Right kidney (tissue), 9 donors: ENCODE measurements at places on chromosomes 5 and 9.

DNA sequence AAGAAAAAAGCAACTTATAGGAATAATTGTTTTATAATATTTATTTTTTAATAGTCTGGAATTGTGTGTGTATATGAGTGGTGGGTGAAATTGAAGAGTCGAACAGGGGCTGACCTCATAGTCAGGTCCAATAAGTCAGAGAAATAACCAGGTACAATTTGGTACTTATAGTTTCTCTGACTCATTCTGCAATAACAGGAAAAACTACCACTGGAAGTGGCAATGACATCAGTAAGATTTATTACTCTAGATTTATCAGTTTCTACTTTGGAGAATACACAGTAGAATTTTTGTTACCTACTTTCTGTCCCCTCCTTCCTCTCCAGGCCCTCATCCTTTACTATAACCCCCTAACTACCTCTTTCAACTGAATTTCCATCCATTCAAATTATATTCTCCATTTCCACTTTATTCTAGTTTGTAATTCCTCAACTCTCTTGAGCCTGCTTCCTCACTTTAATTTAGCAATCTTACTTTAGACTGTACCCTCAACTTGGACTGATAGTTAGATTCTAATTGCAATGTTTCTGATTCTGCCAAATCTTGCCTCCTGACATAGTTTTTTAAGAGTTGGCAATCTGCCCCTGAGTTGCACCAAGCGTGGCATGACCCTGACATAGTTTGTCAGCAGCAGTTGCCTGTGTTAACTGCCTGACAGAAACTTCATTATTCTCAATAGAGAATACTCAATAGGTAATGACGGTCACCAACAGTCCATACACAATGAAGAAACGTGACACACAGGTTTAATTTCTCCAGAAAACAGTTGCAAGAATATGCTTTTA lies 475.3 kb upstream of the RIOK2 start:
- no peak for DNase-seq

DNA sequence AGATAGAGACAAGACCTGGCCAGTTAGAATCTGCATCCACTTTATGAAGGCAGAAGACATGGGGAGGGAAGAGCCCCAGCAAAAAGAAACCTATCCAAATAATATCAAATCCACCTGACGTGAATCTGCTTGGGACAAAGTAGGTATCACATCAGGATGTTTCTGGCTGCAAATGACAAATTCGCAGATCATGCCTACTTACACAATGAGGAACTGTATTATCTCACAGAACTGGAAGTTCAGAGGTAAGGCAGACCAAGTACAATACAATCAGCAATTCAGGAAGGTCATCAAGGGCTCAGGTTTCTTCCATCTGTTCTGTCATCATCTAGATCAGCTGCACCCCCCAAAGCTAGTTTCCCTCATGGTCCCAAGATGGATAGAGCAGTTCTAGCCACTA lies 13.2 kb upstream of the NR4A3 start:
- DNase-seq, result no peak

GRCh38 chr5:151465476-151465875 lies 18.1 kb downstream of the SLC36A1 start:
- DNase-seq, result no peak

- no peak for DNase-seq
Observed at GRCh38 chr5:17182494-17182893, 34.9 kb upstream of the BASP1 start.

DNA sequence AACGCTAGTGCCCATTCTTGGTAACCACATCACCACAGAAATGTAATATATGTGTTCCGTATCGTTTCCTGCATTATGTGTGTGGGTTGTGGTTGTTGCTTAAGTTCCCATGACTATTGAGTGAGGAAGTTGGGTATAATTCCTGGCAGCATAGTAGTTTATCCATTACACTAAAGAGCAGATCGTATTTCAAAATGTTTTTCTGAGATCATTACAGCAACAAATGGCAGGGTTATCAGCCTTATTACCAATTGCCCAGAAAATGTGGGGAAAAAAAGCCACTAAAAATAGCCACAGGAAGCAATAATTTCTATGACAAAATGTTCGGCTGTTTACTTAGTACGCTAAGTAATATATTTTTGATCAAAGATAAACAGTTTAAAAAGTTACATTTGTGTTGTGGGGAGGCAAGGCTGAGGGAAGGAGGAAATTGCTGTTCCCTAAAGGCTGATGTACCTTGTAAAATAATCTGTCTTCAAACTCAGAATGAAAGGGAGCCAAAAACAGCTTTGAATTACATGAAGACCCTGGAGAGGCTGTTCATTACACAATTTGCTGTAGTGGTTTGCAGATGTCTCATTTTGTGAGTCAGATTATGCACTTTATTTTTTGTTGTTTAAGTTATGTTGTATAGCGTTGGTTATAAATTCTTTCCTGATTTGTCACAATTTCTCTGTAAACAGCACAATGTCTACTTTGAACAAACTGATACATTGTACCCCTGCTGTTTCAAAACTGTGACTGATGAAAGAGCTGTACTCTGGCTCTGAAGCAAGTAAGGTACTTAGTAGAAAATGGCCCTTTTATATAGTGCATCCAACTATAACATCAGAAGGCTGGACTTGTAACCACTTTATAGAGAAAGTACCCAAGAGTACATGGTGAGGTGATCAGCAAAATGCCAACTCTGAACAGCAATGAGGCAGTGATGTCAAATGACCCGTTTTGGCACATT lies 1028.5 kb downstream of the NR2F1-AS1 start:
- no peak for DNase-seq

- no peak for DNase-seq
Observed at GRCh38 chr5:41842777-41843176, 27.4 kb downstream of the OXCT1 start.

DNA sequence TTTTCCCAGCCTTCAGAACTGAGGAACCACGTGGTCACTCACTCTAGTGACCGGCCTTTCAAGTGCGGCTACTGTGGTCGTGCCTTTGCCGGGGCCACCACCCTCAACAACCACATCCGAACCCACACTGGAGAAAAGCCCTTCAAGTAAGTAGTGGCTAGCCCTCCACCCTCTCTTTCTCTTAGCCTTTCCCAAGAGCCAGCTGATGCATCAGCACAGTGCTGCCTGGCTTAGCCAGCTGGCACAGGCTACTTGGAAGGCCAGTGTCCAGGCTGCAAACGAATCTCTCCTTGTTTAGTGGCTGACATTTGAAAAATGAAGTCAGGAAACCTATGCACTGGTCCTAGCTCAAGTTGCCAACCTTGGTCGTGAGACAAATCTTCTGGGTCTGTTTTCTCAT lies 91.1 kb downstream of the PRDM6 start:
- no peak for DNase-seq

DNA sequence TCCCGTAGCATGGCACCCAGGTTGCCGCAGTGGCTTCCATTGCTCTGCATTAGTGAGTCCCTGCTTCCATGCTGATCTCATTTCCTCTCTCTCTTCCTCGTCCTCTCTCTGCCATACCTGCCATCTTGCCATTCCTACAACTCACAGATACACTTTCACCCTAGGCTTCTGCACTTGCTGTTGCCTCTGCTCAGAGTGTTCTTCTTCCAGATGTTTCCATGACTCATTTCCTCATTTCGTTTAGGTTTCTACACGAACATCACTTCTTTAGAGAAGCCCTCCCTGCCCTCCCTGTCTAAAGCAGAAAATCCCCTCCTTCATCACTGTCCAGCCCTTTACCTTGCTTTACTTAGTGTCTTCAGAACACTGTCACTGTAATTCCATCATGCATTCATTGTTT lies 115.2 kb upstream of the WWC1 start:
- no peak for DNase-seq

DNA sequence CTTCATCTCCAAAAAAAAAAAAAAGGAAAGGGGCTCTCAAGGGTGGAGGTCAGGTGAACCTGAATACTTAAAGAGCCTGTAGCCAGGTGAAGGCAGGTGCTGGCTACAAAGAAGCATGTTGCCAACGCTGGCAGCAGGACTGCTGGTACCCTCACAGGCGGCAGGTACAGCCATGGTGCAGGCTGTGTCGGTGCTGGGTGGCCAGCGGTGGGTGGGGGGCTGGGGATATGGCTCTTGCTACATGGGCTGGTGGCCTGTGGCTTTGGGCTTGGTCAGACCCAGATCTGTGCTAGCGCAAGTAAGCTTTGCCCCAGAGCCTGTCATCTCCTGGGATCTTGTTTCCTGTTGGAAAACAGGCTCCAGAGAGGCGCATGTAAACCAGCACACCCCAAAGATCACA lies 86.3 kb upstream of the PHYKPL start:
- no peak for DNase-seq

- DNase-seq, result peak; percentile 5
Observed at GRCh38 chr5:36777105-36777757, 99.3 kb upstream of the NIPBL start.

DNA sequence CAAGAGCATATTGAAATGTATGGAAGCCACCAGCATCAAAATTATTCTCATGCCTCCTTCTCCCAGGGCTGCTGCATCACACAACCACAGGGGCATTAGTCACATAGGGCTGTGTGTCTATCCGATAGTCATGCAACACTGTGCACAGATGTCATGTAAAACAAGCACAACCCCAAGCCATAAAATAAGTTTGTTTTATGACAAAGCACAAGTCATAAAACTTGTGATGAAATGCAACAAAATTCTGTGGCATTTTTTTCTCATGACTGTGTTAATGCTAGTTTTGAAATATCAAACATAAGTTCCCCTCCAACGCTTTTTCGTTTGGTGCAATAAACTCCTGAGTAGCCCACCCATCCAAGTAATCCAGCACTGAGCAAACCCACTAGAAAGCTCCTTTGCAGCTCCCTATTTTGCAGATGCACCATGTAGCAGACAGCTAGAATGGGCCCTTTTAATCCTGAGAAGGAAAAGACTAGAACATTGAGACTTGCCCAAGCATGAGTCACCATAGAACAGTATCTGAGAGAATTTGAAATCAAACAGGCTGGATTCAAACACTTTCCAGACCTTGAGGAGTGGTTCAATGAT lies 93.3 kb upstream of the ZNF366 start:
- DNase-seq, result no peak

GRCh38 chr9:82606492-82607382 lies 456.2 kb downstream of the RASEF start:
- peak; percentile 38 for DNase-seq

DNA sequence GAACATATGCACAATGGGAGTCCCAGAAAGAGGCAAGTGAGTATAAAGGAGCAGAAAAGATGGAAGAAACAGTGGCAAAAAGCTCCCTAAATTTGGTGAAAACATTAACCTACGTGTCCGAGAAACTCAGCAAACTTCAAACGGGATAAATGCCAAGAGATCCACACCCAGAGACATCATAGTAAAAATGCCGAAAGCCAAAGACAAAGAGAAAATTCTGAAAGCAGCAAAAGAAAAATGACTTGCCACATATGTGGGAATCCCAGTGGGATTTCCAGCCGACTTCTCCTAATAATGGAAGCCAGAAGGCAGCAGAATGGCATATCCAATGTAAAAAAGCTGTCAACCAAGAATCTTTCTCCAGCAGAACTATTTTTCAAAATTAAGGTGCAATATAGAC lies 101.2 kb downstream of the ADAMTS2 start:
- no peak for DNase-seq

GRCh38 chr5:37786416-37786815 lies 53.4 kb downstream of the GDNF start:
- no peak for DNase-seq

DNA sequence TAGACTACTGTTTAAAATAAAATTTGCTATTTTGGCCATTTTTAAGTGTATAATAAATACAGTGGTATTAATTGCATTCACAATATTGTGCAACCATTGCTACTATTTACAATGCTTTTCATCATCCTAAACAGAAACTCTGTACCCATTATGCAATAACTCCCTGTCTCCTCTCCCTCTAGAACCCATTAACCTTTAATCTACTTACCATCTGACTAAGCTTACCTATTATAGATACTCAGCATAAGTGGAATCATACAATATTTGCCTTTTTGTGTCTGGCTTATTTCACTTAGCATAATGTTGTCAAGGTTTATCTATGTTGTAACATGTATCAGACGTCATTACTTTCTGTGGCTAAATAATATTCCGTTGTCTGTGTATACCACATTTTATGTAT lies 25.9 kb downstream of the CD14 start:
- no peak for DNase-seq

DNA sequence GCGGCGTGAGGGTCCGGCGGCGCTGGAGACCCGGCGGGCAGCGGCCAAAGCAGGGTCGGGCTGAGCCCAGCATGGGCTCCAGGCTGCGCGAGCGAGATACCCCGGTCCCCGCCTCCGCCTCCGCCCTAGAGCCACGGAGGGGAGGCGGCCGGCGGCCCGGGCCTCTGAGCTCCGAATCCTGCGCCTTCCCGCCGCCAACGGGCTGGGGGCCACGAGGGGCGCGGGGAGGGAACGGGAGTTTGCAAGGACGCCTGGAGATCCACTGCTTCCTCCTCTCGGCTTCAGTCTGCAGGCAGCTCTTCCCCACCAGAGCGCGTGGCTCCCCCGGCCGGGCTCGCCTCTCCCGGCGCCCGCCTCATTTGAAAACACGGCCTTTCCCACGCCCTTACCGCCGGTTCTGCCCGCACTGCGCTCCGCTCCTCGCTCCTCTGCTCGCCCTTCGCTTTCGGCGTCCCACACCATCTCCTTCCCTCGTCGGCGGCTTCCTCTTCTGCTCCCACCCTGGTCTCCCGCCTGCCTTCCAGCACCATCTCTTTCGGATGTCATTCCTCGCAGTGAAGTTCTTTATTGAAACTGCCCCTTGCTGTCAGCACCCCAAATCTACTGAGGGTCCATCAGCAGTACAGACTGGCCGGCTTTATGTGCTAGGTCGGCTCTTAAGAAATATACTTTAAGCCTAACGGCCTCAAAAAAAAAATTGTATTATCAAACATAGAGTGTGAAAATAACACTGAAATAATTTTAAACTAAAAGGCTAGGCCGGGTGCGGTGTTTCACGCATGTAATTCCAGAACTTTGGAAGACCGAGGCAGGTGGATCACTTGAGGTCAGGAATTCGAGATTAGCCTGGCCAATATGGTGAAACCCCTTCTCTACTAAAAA lies 105.0 kb upstream of the FAM120A start:
- peak; percentile 75 for DNase-seq

- no peak for DNase-seq
Observed at GRCh38 chr5:400282-401145, 42.5 kb upstream of the EXOC3 start.

- peak; percentile 41 for DNase-seq
Observed at GRCh38 chr9:106889061-106889590, 26.2 kb downstream of the ZNF462 start.

DNA sequence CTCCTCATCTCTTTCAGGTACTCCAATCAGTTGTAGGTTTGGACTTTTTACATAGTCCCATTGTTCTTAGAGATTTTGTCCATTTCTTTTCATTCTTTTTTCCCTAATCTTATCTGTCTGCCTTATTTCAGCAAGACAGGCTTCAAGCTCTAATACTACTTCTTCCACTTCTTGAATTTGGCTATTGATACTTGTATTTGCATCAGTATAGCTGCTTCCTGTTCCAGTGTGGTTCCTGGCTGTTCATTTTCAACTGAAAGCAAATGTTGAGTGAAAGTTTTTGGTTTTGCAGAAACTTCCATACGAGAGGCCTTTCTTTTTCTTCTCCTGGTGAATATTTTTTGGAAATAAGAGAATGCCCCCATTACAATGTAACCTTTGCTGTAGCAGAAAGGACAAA lies 12.0 kb upstream of the IFNA1 start:
- no peak for DNase-seq

GRCh38 chr5:152116934-152117333 lies 192.3 kb upstream of the GLRA1 start:
- DNase-seq, result no peak
